ENCODE measurements at places on chromosomes 1 and 21.

GRCh38 chr1:42777852-42778251 is 6.9 kb upstream of the TMEM269 start:
- peak; percentile 57 for DNase-seq

GRCh38 chr1:153612755-153613331 is at the start of gene S100A16:
TSS of gene S100A16 (minus strand) at chr1:153613137. CDS start at chr1:153608151, 4,986 bp downstream.
- peak; percentile 56 for DNase-seq

DNA sequence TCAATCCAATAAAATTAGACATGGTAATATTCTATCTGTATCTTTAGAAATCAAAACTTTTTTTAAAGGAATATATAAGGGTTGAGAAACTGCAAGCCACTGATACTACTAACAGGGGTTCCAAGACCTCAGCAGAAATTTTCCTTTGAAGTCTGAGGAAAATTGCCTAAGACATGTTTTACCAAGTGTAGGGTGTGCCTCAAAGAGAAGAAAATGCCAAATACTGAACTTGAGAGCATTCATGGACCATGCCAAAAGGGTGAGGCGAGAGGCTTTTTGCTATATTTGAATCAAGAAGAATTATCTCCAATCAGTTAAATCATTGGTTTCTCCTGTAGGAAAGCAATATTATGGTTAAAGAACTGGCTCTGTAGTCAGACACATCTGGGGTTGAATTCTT is 207.9 kb upstream of the B3GALT2 start:
- DNase-seq: no peak

- no peak for DNase-seq
Observed at GRCh38 chr21:20944139-20944538, 54.1 kb upstream of the NCAM2 start.

DNA sequence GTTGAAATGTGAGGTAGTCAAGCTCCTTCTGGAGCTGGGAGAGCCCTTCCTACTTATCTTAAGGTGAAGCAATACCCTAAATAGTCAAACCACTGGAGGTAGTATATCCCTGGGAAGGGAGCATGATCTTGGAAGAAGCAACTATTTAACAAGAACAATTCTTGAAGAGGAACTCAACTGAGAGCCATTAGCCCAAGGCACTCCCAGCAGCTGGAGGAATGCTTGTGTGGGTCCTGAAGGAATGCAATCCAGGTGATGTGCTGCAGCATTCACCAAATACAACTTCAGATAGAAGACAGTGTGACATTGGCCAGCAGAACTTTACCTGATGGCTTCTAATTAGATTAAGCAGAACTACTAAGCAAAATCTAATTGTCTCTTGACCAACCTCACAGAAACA is 9.5 kb downstream of the FCER1A start:
- DNase-seq: no peak

GRCh38 chr21:16078382-16078781 is 348.6 kb downstream of the USP25 start:
- no peak for DNase-seq

DNA sequence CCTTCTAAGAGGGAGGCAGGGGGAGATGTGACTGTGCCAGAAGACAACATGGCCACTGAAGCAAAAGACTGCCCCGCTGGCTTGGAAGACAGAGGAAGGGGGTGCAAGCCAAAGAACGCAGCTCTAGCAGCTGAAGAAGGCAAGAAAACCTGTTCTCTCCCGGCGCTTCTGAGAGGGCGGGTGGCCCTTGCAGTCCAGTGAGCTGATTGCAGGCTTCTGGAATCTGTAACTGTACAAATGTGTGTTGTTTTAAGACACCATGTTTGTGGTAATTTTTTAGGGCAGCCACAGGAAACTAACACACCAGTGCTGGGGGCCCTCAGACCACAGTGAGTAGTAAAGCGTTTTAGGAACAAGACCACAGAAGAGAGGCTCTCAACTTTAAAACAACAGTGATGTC is 47.0 kb downstream of the CD46 start:
- peak; percentile 23 for DNase-seq

- DNase-seq: no peak
Observed at GRCh38 chr1:68464891-68465290, 15.1 kb upstream of the RPE65 start.

DNA sequence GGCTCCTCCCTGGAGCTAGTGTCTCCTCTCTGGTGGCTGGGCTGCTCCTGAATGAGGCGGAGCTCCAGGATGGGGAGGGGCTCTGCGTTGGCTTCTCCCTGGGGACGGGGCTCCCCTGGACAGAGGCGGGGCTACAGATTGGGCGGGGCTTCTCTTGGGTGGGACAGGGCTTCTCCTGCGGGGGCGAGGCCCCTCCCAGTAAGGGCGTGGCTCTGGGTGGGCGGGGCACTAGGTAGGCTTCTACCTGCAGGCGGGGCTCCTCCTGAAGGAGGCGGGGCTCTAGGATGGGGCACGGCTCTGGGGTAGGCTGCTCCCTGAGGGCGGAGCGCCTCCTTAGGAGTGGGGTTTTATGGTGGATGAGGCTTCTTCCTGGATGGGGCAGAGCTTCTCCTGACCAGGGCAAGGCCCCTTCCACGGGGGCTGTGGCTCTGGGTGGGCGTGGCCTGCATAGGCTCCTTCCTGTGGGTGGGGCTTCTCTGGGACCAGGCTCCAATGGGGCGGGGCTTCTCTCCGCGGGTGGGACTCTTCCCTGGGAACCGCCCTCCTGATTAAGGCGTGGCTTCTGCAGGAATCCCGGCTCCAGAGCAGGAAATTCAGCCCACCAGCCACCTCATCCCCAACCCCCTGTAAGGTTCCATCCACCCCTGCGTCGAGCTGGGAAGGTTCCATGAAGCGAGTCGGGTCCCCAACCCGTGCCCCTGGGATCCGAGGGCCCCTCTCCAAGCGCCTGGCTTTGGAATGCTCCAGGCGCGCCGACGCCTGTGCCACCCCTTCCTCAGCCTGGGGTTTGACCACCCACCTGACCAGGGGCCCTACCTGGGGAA is 22.7 kb upstream of the ARF1 start:
- peak; percentile 21 for DNase-seq

DNA sequence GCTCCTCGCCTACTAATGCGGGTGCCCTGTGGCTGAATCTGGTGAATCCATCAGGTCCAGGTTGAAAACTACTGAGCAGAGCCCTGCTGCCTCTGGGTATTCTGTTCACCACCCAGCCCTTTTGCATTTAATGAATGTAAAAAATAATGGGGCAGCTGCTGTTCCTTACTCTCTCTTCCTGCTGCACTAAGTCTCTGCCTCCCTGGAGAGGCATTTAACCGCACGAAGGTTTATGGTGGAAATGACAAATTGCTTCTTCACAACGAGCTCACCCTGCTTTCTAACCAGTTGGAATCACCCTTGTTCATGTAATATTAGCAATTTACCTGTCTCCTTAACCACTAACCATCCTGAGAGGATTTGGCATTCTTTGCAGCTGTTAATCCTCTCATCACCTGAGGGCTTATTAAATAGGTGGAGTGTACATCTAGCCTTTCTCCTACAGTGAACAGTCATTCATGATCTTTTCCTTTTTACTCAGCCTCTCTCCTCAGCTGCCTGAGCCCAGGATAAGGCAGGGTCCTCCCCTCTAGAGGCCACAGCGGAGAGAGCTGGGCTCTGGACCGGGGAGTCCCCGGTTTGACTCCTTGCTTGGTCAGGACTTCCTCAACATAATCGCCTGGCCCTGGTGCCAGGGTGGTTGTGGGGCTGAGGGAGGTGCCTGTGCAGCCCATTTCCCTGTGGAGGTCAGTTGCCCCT is 97.6 kb downstream of the NOS1AP start:
- DNase-seq: no peak

- DNase-seq: peak; percentile 95
Observed at GRCh38 chr1:171141688-171142415, 43.2 kb upstream of the FMO2 start.

DNA sequence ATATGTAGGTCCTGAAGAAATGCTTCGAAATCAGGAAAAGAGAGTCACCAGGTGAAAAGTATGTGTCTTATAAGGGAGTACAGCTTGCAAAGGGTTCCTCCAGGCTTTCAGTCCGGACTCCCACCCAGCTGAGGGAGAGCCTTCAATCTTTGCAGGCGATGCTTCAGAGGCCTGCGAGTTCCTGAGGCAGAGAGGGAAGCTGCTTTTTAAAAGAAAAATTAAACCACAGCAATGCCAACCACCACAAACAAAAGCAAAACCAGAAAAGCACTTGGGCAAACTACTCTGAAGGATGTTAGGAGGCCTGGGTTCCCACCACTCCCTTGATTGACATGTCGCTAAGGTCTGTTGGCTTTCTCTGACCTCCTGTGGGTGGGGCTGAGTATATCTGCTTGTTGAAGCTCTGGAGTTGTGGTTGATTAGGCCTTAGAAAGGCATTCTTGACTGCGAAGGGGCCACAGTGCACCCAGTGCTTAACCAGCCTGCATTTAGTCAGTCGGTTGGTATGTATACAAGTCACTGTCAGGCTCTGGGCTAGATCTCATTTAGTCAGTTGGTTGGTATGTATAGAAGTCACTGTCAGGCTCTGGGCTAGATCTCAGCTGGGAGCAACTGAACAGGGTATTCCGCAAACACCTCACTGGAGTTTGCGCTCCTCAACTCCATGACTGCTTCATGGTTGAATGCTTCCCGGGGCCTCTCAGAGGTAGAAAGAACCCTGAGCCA is 1.2 kb downstream of the NIPAL3 start:
- peak; percentile 96 for DNase-seq

GRCh38 chr1:156684227-156684782 is 7.1 kb upstream of the NES start:
- DNase-seq: no peak

- DNase-seq: no peak
Observed at GRCh38 chr1:182415789-182416188, 15.3 kb upstream of the TEDDM1 start.

DNA sequence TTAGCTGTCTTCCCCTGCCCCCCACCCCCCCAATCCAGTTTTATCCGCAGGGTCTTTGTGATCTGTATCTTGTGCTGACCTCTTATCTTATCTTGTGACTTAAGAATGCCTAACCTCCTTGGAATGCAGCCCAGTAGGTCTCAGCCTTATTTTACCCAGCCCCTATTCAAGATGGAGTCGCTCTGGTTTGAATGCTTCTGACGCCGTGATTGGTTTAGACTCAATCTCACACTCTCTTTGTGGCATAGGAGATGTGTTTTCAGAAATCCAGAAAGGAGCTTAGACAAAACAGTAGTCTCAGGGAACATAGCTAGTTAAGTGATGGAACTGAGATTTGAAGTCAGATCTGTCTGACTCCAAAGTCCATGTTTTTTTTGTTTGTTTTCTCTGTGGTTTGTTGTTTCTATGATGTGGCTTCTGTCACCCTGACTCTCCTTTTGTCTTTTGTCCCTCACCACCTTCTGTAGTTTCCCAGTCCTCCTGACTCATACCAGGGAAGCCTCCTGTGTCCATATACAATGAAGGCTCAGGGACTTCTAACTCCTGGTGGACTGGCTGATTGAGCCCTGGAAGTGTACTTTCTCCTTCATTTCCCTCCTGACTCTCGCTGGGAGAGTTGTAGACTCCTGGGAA is 18.1 kb upstream of the USP24 start:
- no peak for DNase-seq

GRCh38 chr1:172359491-172359999 is 60.9 kb upstream of the C1orf105 start:
- DNase-seq: peak; percentile 96

DNA sequence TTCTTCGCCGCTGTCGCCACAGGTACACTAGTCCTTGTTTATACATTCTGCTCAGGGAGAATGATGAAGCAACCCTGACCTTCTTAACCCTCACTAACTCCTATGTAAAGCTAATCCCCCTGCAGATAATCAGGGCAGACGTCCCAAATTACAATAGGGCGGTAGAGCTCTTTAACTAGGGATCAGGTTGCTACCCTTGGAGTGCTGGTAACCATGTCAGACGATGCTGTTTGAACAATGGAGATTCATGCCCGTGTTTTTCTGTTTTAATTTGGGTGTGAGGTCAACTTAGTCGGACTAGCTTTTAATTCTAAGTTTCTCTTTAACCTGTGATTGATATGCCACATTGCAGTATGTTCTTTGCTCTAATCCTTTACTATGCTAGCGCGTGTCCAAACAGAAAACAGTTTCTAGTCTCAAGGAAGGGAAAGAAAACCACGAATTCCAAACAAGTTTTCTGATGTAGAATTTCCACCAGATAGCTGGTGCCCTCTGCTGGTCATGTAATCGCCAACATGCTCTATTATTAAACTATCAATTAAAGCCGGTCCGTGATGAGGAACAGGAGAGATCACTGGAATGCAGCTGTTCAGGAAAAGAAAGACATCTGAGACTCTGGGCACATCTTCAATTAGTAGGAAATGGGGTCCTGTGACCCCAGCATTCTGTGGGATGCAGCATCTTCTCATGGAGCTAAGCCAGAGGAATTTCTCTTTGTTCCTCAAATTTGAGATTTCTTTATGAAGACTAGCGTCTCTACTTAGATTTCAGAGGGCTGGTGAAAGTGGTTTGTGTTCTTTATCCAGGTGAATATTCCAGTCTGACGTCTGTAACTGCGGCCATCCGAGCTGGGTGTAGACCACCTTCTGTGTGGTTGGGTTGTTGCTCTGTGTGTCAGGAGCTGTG is 18.3 kb upstream of the VAMP3 start:
- DNase-seq: peak; percentile 74

DNA sequence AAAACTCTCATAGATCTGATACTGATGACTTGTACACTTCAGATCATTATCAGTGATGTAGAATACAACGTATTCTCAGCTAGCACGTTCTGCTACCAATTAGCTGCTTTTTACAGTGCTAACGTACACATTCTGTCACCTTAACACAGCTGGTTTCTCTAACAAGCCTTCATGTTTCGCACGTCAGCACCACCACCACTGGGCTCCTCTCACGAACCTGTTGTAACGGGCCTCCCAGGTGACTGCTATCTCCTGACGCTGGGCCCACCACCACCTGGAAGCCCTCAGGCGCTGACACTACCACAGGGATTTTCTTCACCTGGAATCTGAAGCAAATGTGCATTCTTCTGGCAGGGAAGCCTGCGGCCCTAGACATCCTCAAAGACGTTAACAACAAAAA is 19.8 kb downstream of the TOMM20 start:
- no peak for DNase-seq

GRCh38 chr1:83994111-83994510 is 4.8 kb downstream of the TTLL7 start:
- no peak for DNase-seq

DNA sequence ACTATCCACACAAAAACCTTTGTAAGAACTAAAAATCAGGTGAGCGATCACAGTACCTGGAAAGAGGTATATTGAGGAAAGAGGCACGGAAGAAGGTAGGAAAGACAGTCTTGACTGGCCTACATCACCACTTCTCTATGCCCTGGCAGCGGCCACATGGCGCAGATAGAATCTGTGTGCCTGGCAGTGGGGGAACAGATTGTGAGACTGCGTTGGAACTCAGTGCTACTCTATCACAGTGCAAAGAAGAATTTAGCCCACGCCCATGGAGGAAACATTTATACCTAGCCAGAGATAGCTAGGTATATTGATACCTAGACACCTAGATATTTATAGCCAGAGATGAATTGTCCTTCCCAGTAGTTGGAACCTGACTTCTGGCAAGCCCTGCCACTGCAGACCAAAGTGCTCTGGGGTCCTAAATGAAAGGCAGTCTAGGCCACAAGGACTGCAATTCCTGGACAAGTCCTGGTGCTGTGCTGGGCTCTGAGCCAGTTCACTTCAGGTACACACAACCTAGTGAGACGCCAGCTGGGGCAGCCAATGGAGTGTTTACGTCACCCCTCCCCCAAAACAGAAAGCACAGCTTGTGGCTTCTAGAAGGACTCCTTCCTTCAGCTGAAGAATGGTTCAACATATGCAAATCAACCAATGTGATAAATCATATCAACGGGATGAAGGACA is 51.9 kb downstream of the DHX9 start:
- DNase-seq: no peak

GRCh38 chr1:94592571-94592920 is 51.0 kb upstream of the F3 start:
- no peak for DNase-seq

- DNase-seq: no peak
Observed at GRCh38 chr1:2575801-2576663, 10.5 kb upstream of the PRXL2B start.

- DNase-seq: no peak
Observed at GRCh38 chr1:9770298-9770697, 53.5 kb downstream of the CLSTN1 start.
